Activated T-helper 9 cell treated with anti-CD3 and anti-CD28 coated beads, Interleukin-2, amount 50 U/mL, for 16 hours (primary cell): ENCODE measurements at places on chromosomes 6 and 20.

DNA sequence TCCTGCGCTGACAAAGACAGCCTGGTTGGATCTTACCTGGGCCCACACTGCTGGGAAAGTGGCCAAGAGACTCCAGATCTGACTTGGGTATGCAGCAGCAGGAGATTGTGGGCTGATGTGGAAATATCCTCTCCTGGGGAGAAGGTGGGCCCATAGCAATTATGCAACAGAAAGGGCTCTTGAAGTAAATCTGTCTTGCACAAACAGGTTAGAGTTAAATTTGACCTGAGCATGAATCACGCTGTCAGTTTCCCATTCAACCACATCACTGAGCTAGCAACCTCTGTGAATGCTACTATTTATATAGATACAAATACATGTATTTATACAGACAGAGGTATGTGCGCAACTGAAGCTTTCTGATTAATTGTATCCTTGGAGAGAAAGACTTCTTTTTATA lies 28.3 kb upstream of the PDYN start:
- DNase-seq, result no peak

GRCh38 chr6:131222773-131223172 lies 87.5 kb downstream of the AKAP7 start:
- DNase-seq, result no peak

GRCh38 chr20:22373164-22373895 lies 211.0 kb downstream of the FOXA2 start:
- DNase-seq, result no peak

DNA sequence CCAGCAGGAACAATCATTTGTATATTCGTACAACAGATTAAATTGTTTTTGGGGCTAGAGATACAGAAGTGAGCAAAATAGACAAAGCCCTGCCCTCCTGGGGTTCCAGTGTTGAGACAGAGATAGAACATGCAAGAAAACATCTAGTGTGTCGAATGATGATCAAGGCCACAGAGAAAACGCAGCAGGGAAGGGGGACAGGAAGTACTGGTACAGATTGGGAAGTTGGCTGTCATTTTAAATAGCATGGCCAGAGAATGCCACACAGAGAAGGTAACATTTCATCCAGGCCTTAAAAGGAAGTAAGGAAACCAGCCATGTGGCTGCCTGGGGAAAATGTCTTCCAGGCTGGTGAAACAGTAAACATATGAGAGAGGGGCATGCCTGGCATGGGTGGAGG lies 202.6 kb upstream of the MYLIP start:
- no peak for DNase-seq

DNA sequence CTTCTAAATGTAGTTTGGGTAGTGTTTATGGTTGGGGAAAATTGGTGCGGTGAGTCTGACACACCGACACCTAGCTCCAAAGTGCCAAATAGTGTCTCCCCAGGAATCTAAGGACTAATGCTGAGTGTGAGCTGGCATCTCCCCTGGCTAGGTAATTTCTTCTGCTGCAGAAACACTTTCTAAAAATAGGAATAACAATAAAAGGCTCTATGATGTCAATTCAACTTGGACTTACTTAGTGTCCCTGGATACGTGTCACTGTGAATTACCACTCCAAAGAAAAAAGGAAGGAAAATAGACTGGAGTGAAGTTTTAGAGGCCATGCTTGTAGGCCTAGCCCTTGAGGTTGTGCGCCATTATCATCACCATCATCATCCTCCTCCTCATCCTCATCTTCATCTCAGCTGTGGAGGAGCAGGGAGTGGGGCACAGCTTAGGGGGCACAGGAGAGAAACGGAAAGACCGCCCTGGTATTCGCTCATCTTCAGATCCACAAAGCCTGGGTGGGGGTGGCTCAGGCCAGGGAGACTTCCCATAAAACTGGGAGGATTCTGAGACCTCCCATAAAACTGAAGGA lies 89.6 kb downstream of the TBC1D7 start:
- DNase-seq, result no peak

DNA sequence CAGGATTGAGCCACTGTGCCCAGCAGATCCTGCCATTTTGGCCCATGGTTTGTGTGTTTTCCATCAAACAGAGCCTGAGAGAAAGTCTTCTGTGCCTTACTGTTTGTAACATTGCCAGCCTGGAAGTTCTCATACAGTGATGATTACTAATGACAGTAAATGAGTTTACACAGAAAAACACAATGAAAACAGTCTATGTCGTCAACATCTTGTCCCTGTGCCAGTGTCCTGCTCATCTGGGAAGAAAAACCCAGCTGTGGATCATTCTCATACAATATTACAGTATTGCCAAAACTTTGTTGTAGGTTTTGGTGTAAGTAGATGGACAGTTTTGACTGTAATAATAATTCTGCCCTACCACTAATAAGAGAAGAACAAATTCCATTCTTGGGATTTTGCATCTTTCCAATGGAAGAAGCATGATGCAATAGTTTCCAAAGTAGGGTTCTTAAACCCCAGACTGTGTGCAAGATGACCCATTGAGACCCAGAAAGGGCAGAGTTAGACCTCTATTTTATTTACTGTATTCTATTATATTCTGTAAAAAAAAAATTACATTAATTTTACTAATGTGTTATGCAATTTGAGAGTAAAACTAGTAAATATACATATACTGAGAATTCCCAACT lies 135.0 kb upstream of the JARID2 start:
- DNase-seq, result no peak

- no peak for DNase-seq
Measured at GRCh38 chr6:147983581-147984366, 358.9 kb upstream of the SASH1 start.

DNA sequence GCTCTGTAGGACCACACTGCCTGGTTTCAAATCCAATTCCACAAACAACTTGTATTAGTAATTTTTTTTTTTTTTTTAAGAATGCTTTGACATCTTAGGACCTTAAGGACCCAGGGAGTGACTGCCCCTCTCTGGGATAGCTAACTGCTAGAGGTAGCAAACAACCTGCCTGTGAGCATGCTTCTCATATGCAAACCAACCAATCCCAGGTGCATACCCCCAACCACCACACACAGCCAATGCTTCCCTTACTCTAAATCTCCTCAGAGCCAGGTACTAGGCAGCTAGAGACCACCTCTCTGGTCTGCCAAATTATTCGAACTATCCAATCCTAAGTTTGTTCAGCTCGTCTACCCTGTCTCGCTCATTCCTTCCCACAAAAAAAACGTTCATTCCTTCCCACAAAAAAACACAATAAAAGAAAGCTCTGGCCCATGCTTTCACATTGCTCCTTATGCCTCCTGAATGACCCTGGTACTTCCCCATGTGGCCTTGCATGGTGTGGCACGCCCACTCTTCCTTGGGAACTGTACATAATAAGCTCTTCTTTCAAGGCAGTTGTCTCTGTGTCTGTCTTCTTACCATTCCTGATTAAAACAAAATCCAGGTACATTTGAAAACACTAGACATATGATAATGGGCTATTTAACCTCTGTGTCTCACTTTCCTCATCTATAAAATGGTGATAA lies 6.4 kb downstream of the SERAC1 start:
- no peak for DNase-seq

GRCh38 chr20:58760856-58761255 lies 68.3 kb downstream of the NPEPL1 start:
- DNase-seq, result no peak

DNA sequence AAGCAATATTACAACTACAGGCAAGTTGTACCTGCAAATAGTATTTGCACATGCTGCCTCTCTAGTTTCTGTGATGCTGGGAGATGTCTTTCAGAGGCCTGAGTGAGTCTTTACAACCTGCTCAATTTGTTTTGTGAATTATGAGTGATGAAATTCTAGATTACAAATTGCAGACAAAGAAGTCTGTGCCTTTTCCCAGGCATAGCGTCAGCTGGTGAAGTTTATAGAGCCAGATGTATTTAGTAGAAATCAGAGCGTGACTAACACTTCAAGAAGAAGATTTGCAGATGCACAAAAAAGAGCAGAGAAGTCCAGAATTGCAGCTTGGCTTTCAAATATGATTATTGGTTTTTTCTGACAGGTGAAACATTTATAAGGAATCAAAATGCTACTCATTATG lies 289.9 kb downstream of the PLCB1 start:
- DNase-seq, result no peak

GRCh38 chr20:4813863-4814695 lies 92.4 kb downstream of the PRND start:
- peak; percentile 31 for DNase-seq

GRCh38 chr6:14875481-14876063 lies 370.3 kb upstream of the JARID2 start:
- no peak for DNase-seq

GRCh38 chr6:16644540-16645250 lies 116.6 kb downstream of the ATXN1 start:
- no peak for DNase-seq

GRCh38 chr6:89237158-89237557 lies 20.0 kb upstream of the GABRR1 start:
- no peak for DNase-seq

DNA sequence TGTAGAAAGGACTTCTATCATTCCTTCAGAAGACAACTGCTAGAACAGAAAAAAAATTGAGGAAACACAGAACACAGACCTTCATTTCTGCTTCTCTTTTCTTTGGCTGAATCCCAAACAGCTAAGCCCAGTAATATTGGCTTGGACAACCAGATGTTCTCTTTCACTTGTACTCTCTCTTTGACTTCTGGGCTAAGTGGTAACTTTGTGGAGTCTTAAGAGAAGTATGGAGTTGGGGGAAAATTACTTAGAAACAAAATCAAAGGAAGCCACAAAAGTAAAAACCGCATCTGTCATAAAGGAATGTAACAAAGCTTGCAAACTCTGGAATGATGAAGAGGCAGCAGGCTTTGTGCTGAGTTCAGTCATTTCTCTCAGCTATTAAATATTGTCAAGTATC lies 587.5 kb downstream of the CBLN4 start:
- no peak for DNase-seq

DNA sequence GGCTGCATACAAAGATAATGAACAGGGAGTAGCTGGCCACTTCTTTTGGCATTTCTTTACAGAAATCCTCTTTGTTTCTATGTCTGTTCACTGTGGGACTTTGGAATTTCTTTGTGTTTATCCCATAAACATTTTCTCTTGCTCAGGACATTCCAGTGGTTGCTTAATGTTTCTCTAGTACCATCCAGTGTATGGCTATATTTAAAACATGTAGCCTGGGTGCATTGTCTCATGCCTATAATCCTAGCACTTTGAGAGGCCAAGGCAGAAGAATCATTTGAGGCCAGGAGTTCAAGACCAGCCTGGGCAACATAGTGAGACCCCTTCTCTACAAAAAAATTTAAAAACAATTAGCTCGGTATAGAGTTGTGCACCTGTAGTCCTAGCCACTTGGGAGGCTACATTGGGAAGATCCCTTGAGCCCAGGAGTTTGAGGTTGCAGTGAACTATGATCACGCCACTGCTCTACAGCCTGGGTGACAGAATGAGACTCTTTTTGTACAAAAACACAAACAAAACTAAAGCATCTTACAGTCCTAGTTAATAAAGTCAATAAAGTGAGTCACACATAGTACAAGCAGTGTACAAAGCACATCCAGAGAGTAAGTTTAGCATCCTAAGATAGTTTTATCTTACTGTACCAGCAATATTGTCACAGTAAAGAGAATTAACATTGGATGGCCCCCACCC lies 63.3 kb downstream of the ZFAND3 start:
- DNase-seq, result no peak

DNA sequence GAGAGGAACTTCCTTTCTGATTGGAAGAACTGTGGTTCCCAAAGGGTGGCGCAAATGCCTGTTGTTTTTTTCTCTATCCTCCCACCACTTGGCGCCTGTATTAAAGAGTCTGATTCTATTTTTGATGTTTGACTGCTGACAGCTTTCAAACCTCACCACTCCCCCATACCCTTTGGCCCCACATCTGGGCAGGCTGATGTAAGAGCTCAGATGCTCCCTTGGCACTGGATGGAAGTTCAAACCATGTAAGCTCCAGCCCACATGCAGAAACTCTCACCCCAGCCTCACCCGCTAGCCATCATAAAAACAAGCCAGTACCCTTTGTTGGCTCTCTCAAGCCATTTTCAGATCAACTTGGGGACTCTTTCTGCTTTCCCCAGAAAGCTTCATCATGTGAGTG lies 20.0 kb upstream of the TMEM14A start:
- no peak for DNase-seq

DNA sequence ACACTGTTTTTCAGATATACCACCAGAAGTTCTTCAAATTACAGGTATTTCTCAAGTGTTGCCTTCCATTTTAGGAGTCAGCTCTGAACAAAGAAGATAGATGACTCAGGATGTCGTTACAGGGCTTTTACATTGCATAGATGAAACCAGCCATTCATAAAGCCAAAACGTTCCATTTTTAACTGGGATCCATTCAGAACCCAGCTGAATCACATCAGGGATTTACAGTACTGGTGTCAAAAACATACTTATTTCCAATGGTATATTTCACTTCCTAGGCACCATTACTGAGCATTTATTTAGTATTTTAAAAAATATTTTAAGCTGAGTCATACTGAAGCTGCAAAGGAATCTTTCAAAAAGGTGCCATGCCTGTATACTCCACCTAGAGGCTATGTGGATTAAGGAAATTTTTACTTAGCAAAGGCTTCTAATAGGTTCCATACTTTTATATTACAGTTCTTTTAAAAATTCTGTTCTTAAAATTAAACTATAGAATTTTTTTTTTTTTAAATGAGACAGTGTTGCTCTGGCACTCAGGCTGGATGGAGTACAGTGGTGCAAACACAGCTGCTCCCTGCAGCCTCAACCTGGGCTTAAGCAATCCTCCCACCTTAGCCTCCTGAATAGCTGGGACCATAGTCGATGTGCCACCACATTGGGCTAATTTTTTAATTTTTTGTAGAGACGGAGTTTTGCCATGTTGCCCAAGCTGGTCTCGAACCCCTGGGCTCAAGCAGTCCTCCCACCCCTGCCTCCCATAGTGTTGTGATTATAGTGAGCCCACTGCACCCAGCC lies 2.6 kb downstream of the ASF1A start:
- DNase-seq, result no peak

DNA sequence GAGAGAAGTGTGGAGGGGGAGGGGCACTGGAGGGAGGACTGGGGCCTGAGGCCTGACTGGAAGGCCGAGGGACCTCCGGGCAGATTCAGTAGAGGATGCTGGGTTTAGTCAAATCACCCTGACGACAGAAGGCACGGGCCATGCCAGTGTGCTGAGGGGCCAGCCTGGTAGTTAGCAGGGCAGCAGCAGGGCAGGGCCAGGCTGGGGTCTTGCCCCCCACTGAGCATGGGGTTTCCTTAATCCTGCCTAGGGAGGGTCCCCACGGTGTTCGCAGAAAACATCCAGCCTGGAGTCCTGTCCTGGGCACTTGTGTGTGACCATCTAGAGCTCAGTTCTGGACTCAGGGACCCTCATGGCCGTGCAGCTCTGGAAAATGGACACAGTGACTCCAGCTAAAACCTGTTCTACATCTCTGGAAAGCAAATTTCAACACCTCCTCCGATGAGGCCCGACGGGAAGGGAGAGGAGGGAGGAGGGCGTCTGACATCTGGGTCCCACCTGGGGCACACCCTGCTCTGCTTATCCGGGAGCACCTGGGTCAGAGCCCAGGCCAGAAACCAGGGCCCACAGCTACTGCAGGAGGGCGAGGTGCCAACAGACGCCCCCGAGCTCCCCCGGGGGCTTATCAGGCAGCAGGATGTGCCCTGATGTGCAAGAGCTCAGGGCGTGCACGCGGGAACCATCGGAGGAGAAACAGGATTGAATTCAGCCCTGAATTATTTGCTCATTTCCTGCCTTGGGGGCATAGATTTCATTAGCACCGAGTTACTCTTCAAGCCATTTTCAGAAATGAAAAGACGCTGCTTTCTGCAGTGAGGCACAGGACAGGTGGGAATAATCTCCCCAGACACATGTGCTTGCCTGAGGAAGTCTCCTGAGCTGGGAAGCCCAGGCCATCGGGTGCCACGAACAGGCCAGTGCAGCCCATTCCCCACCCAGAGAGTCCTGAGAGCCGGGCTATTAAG lies 78.0 kb upstream of the MPC1 start:
- DNase-seq, result no peak
